ENCODE measurements at places on chromosomes 7 and 10.
A peak's percentile ranks its signal among the peaks of the same experiment; 100 is the strongest.

GRCh38 chr7:110835218-110835617, 255.7 kb upstream of the LRRN3 start:
- DNase-seq = no peak

DNA sequence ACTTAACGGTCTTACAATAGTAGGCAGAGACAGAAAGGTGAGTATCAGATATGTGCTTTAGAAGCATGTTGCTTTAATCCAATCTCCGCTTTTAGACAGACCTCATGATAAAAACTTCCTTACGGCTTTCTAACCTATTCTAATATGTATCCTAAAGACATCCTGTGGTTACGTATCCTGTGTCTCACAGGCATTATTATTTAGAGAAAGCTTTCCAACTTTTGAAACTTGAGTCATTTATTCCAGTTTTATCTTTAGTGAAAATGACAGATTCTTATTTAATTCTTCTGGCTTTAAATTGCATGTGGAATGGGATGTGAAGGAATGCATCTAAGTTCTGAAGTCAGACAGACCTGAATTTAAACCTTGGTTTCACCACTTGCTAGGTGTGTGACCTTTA, 118.9 kb downstream of the OTUD1 start:
- DNase-seq = no peak

DNA sequence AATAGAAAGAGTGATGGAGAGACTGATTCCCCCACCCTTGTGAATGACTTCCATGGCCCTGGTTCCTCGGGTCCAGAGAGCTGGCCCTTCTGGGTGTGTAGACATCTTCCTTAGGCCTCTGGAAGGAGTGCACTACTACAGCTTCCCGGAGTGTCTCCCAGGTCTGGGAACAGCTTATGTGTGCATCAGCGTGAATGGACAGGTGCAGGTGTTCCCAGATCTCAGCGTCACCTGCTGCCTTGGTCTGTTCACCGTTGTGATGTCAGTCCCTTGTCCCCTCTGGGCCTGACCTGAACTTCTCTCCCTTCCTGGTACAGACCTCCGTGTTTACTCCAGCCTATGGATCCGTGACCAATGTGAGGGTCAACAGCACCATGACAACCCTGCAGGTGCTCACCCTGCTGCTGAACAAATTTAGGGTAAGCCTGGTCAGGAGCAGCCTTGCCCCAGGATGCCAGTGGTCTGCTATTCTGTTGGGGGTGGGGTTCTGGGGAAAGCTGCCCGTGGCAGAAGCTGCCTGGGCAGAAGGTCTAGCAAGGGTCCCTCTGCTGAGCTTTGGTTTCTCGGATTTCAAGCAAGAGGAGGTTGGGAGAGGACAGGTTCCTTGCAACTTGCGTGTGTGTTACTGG, 10.5 kb upstream of the DEPP1 start:
- DNase-seq = no peak

GRCh38 chr7:43668035-43668434, 61.3 kb downstream of the COA1 start:
- no peak for DNase-seq

DNA sequence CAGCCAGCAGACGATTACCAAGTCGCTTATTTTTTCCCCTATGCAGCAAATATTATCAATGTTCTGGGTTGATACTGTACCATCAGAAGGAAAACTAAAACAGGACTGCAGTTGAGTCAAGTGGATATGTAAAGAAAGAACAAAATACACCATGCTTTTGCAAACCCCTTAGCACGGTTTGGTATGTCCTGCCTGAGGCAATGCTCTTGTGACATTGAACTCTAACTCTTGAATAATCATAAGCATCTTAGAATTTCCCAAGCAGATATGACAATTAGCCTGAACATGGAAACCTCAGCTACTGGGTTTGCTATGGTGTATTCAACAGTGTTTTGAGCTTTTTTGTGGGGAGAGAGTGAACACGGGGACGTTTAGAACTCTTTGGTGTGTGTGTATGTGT, 107.4 kb downstream of the ETV1 start:
- no peak for DNase-seq

DNA sequence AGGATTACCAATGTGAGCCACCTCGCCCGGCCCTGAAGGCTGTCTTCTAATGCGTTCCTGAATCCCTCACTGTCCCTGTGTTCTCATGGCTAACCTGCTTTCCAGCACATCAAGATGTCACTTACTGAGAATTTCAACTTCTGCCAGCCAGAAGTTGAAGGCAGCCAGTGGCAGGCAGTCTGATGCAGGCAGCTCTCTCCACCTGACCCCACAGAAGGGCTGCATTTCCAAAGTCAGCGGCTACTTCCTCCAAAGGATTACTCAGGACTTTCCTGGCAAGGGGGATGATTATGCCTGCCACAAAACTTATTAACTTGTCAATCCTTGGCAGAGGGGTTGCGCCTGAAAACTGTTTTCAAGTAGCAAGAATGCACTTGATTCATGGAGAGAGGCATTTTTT, 1219.4 kb downstream of the TYW1 start:
- DNase-seq = no peak

GRCh38 chr10:99598781-99599509, 21.3 kb downstream of the SLC25A28 start:
- no peak for DNase-seq

GRCh38 chr7:63008366-63008765, 990.3 kb upstream of the ZNF722 start:
- DNase-seq = no peak

GRCh38 chr10:117215079-117215478, 17.8 kb downstream of the KCNK18 start:
- no peak for DNase-seq

DNA sequence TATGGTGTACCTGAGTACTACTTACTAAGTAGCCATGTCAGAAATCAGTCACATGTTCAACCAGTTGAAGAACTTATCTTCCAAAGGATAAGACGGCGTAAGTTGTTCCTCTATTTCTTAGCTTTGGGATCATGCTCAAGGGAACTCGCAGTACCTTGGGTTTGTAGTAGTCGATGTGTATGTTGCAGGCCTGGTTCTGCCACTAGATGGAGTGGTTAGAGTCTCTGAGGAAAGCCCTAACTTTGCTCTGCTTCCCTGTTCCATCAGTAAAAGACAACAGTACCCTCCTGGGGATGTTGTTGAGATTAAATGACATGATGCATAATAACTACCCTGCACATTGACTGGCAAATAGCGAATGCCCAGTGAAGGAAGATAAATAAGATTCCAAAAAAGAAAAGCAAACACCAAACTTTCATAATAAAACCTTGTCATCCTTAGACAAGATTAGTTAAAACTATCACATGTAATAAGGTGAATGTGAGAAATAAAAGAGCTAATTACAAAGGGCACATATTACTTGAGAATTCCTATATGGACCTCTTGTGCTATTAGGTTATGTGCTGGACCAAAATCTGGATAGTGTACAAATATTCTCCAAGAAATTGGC, 165.9 kb downstream of the ABCA13 start:
- DNase-seq = no peak

DNA sequence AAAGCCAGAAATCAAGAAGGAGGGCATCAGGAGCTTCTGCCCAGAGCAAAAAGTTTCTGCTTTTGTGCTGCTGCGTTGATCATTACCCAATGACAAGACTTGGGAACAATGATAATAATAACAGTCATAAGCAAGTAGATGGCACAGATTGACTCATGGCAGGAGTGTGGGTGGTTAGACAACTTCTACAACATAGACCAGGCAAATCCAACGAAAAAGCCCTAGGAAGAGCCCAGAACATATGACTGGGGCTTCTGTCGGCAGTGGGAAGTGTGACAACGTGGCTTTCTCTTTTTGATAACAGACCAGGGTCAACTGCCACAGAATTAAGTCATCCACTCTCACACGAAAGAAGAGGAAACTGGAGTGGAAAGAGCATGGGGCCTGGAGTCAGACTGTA, 85.4 kb upstream of the TRIL start:
- no peak for DNase-seq

DNA sequence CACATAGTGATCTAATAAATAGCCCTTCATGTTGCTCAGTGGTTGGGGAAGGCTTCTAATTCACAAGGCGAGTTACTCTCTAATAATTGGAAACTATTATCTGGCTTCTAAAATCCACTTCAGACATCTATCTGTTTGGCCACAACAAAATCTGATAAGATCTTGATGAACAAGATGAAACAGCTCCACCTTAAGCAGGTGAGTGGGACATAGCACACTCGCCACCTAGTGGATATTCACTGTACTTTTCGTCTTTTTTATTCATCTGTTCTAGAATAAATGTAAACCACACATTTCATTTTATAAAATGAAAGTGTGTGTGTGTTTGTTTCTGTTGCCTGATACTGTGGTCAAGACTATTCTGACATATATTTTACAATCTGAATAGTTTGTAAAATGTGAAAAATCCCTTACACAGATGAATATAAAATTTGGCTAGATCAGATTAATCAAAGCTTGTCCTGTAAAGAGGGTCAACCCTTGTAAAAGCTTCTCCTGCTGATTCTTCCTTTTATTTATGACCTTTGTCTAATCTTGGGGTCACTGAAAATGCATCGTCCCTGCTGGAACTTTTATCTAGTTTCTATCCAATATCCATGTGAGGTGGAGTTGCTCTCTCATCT, 26.5 kb upstream of the CNTNAP2 start:
- no peak for DNase-seq

- no peak for DNase-seq
Observed at GRCh38 chr10:116175231-116175630, 97.8 kb downstream of the GFRA1 start.

- DNase-seq = no peak
Observed at GRCh38 chr10:51879238-51879637, 179.8 kb upstream of the CSTF2T start.

DNA sequence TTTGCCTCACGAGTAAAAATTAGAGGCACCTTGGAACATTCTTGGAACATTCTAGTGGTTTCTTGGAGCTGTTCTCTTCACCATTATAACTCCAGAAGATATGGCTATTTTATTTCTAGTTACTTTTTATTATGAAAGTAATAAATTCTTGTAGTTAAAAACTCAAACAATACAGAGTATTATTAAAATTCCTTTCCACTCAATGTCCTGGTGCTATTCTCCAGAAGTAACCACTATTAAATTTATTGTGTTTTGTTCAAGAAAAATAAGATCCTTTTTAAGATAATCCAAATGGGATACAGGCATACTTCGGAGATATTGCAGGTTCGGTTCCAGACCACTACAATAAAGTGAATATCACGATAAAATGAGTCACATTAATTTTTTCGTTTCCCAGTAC, 68.6 kb downstream of the NOC3L start:
- no peak for DNase-seq

DNA sequence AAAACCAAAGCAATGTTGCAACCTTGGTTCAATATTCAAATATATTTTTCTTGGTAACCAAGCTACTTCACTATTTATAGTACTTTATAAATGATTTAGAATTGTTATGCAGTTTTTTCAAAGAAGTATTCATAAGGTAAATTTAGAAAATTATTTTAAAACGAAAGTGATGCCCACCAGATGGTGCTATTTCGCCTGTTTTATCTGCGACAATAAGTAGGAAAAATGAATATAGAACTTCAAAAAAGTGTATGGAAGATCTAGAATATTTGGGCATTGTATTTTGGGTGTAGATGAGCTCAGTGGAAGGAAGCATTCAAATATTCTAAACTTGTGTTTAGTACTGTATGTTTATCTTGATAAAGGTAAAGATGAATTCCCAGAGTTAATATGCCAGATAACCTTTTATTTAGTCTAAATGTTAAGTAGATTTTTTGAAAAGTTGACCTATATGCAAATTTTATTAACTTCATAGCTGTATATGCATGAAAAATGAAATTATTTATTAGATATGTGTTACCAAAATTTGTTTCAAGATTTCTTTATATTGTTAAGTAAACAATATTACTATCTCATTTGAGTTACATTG, 93.2 kb downstream of the ADK start:
- DNase-seq = no peak

DNA sequence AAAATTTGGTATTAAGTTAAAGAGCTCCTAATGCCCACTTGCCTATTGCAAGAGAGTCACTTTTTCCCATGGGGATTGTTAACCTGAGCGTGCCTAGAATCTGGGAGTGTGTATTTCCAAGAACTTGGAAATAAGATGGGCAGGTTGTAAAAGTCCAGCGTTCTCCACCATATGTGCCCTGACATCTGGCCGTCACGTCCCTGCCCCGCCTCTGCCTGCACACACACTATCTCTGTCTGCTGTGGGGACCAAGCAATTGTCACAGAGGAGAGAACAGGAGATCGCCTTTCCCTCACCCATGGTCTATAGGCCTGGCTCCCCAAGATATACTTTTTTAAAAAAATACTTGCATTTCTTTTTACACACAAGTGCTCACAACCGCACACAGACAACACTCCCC, 396.5 kb upstream of the PFKP start:
- DNase-seq = no peak

GRCh38 chr7:102953406-102953805, 40.6 kb downstream of the LRRC17 start:
- no peak for DNase-seq

DNA sequence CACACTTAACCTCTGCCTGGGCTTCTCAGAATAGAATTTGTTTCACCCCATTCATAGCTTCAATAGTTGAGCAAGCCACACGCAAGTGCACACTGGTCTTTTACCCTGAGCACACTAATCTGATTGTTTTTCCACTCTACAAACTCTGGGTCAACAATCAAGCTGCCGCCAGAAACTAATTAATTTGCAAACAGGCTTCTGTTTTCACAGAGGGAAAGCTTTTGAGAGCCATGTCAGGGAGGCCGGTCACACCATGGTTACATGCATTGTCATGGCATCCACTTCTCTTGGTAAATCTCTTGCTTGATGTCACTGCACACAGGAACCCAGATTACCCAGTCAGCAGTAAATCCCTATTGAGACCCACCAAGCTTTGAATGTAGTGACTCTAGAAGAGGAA, 154.2 kb downstream of the SEMA3A start:
- DNase-seq = no peak

- no peak for DNase-seq
Observed at GRCh38 chr10:33966946-33967345, 632.5 kb upstream of the NRP1 start.

- no peak for DNase-seq
Observed at GRCh38 chr7:43763183-43763582, 4.7 kb downstream of the BLVRA start.

GRCh38 chr7:1473864-1474512, 14.7 kb upstream of the MICALL2 start:
- DNase-seq = peak; percentile 88

DNA sequence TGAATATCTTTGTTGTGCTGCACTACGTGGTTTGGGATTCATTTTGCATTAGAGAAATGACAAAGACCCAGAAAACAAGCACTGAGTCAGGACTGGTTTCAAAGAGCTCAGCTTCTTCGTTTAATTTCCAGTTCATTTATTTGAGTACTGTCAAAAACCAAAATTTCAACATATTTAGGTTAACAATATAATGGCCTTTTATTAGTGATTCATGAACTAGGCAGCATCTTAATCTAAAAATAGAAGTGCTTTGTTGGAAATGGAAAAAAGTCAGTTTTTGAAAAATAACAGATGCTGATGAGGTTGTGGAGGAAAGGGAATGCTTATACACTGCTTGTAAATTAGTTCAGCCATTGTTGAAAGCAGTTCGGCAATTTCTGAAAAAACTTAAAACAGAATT, 856.4 kb downstream of the LRMDA start:
- DNase-seq = no peak
